Kidney epithelial cell (primary cell): ENCODE measurements at places on chromosomes 12 and 14. TPM values are rescaled to one million over a fixed set of nuclear protein-coding genes. Genes with fewer than 3 reads are reported as not detected.

The KTN1 gene
- total RNA-seq: 119 and 150 TPM in 2 replicates

The FOXM1 gene
- 12.2 and 14.3 TPM in 2 replicates for total RNA-seq

The GPRC5D gene
- total RNA-seq: not detected in 2 replicates

The PRH2 gene
- not detected in 2 replicates for total RNA-seq

The DCN gene
- total RNA-seq: 2.9 and 3.1 TPM in 2 replicates

DNA sequence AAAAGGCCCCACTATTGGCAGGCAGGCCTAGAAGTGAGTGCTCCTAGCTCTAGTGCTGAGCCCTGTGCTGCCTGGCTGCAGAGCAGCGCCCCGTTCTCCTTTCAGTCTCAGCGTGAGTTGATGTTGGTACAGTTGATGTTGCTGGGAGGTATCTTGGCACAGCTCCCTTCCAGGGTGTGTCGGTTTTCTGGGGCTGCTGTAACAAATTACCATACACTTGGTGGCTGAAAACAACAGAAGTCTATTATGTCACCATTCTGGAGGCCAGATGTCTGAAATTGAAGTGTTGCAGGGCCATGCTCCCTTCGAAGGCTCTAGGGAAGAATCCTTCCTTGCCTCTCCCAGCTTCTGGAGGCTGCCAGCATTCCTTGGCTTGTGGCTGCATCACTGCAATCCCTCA lies 151.4 kb downstream of the TSPAN9 start:
- DNase-seq: no peak

- DNase-seq: no peak
Observed at GRCh38 chr14:23348297-23348655, 4.4 kb downstream of the SLC22A17 start.
